ENCODE measurements at places on chromosomes 3 and 15. TPM values are rescaled to one million over a fixed set of nuclear protein-coding genes. Genes with fewer than 3 reads are reported as not detected.

The SLC28A2 gene
- not detected for total RNA-seq

The TP63 gene
- 5.6 TPM for total RNA-seq

- H3K4me3 ChIP-seq = no peak overlapping the region
- H3K36me3 ChIP-seq = no peaks in the 10 kb centered on the region
- H3K27me3 ChIP-seq = peaks cover 2% of the 10 kb centered on the region
- H3K27ac ChIP-seq = no peak overlapping the region
These were observed 336.9 kb downstream of the SLC9A9 start for GRCh38 chr3:143511174-143511879.

DNA sequence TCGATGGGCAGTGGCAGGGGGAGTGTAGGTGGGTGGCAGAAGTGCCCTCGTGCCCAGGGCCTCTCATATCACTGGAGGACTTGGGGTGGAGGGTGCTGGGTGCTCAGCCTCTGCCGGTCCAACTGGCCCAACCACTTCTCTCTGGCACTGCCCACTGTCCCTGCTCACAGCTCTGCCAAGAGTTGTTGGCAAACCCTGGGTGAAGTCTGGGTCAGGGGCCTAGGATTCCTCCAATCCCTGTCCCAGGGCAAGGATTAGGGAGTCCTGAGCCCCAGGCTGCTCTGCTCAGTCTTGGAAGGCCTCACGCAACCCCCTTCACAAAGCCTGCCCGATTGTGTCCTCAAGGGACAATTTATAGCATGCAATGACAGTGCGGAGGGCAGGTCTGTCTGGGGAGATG lies 5.2 kb upstream of the PRKCD start:
- DNase-seq = no peak
- no peak overlapping the region for H3K27ac ChIP-seq
- no peaks in the 10 kb centered on the region for H3K36me3 ChIP-seq
- no peak overlapping the region for H3K4me3 ChIP-seq
- H3K4me1 ChIP-seq = peaks cover 9% of the 10 kb centered on the region

DNA sequence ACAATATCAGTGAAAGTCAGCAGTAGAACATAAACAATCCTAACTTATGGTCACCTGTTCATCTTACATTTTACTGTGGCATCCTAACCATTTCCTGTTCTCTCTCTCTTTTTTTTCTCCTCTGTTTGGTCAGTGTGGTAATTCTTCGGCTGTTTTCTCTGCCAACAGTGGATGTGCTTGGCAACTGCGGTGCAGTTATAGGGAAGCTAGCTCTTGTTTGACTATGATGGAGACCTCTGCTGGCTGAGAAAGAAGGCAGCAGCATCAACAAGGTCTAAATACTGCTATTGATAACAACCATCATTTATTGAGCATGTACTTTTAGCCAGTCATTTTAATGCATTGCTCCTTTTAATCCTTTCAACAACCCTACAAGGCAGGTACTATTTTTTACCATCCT lies 723 bp upstream of the DRD3 start:
- H3K27ac ChIP-seq = no peak overlapping the region
- peaks cover 16% of the 10 kb centered on the region for H3K27me3 ChIP-seq
- DNase-seq = no peak
- no peak overlapping the region for H3K4me3 ChIP-seq

GRCh38 chr15:57251941-57252340 lies 124.4 kb upstream of the CGNL1 start:
- H3K27ac ChIP-seq = no peak overlapping the region
- no peaks in the 10 kb centered on the region for H3K4me1 ChIP-seq
- H3K4me3 ChIP-seq = no peak overlapping the region

GRCh38 chr15:76183930-76184649 lies 124.3 kb downstream of the TMEM266 start:
- H3K4me3 ChIP-seq = no peak overlapping the region
- H3K27ac ChIP-seq = no peak overlapping the region
- no peaks in the 10 kb centered on the region for H3K36me3 ChIP-seq
- peaks cover 42% of the 10 kb centered on the region for H3K27me3 ChIP-seq

- peaks cover 25% of the 10 kb centered on the region for H3K36me3 ChIP-seq
- no peak for DNase-seq
- no peak overlapping the region for H3K27ac ChIP-seq
- H3K27me3 ChIP-seq = no peaks in the 10 kb centered on the region
- no peak overlapping the region for H3K4me3 ChIP-seq
- H3K4me1 ChIP-seq = peaks cover 3% of the 10 kb centered on the region
These were observed 44.1 kb downstream of the KLHL25 start for GRCh38 chr15:85750319-85751290.

DNA sequence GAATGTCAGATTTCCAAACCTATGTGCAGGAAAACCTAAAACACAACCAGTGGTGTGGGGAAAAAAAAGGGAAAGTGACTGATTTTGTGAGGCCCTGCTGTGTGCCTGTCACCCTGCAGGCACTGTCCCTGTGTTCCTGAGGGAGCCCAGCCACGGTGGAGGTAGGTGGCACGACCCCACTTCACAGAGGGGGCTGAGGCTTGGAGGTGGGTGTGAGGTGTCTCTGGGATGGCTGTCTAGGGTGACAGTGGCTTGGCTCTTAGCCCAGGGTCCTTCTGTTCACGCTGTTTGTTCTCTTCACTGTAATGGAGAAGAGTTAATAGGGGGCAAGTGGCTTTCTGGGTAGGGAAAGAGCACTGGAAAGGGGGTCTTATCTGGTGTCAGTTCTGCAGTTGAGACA lies 22.6 kb downstream of the RASGRF1 start:
- H3K4me3 ChIP-seq = no peak overlapping the region
- H3K4me1 ChIP-seq = no peaks in the 10 kb centered on the region
- no peaks in the 10 kb centered on the region for H3K36me3 ChIP-seq
- no peak for DNase-seq
- H3K27me3 ChIP-seq = peaks cover 1% of the 10 kb centered on the region

- no peaks in the 10 kb centered on the region for H3K36me3 ChIP-seq
These were observed 24.0 kb downstream of the IGSF10 start for GRCh38 chr3:151436675-151437446.

DNA sequence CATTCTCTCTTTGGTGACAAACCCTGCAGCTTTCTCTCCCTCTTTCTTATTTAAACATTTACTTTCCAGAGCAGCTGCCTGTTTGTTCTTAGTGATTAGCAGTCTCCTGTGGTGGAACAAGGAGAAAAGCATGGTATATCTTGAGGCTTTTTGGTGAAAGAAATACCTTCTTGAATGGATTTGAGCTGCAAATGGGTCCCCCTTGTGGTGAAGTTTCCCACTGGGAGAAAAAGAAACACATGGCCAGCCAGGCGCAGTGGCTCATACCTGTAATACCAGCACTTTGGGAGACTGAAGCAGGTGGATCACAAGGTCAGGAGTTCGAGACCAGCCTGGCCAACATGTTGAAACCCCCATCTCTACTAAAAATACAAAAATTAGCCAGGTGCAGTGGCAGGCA lies 48.3 kb upstream of the ACP3 start:
- no peak overlapping the region for H3K27ac ChIP-seq
- no peaks in the 10 kb centered on the region for H3K36me3 ChIP-seq
- no peaks in the 10 kb centered on the region for H3K4me1 ChIP-seq
- H3K27me3 ChIP-seq = peaks cover 4% of the 10 kb centered on the region

All from activated T-helper 2 cell treated with anti-CD3 and anti-CD28 coated beads, Interferon-gamma antibody, Interleukin-2, Interleukin-4, amounts not matched to agents 10 μg/mL and 5 μg/mL and 100 μg/mL, durations not matched to agents 14 hours and 24 hours and 36 hours (primary cell).